ENCODE measurements at places on chromosomes 12 and 14. TPM values are rescaled to one million over a fixed set of nuclear protein-coding genes. Genes with fewer than 3 reads are reported as not detected.

GRCh38 chr12:1842905-1843640 lies 22.7 kb downstream of the LRTM2 start:
- no peak for DNase-seq

DNA sequence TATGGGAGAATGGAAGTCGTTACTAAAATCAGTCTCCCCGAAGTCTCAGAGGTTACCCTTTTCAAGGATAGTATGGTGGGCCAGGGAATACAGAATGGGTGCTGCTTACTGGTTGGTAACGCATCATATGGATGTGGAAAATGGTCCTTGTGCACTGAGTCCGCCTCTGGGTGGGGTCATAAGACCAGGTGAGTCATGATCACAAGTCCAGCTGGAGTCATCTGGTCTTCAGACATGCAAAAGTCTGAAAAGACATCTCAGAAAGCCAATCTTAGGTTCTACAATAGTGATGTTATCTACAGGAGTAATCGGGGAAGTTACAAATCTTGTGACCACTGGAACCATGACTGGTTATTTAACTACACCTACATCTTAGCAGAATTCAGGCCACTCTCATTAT lies 71.9 kb upstream of the TCL1B start:
- no peak for DNase-seq

DNA sequence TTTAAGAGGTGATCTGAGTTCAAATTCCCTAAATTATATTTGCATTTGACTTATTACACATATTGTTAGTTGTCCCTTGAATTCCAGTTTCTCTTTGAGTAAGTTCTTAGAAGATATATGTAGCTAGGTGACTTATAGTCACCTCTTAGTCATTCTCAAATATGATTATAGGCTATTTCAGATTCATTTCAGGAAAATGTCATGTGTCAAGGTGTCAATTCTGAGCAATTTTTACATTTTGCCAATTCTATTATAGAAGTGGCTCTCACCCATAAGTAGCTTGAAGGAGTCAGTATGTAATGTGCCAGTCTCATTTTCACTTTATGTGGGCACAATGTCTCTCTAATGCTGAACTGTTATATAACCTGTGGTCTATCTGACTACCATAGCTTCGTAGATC lies 623.4 kb downstream of the DIO2 start:
- DNase-seq = no peak

GRCh38 chr12:117466677-117467362 lies 105.4 kb upstream of the NOS1 start:
- no peak for DNase-seq

- no peak for DNase-seq
Measured at GRCh38 chr12:59615392-59616165, 19.8 kb downstream of the SLC16A7 start.

DNA sequence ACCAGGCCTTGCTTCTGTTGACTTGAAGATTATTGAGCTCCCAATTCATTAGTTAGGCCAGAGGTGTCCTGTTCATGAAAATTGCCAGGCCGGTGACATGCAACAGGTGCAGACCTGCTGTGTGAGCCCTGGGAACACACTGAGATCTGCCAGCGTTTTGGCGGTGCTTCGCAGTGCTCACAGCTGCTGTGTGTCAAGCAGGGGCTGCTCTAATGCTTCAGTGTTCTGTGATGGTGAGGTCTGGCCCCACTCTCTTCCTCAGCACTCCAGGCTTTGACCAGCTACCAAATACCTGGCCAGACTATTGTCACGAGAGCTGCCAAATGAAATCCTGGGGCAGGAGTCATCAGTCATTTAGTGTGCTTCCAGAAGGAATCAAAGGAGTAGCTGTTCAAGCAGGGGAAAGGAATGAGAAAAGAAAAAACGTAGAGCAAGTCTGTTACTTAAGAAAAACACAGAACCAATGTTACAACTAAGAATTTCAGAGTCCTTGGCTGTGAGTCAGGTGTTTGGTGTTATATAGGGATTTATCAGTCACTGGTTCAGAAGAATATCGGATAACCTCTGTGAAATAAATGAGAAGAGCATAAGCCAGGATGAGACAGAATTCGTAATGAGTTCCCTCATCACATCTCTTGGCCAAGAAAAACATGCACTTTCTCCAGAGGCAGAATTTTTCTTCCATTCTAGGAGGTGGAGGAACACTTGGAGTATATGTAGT lies 150.8 kb downstream of the FBXL14 start:
- DNase-seq = peak; percentile 45

DNA sequence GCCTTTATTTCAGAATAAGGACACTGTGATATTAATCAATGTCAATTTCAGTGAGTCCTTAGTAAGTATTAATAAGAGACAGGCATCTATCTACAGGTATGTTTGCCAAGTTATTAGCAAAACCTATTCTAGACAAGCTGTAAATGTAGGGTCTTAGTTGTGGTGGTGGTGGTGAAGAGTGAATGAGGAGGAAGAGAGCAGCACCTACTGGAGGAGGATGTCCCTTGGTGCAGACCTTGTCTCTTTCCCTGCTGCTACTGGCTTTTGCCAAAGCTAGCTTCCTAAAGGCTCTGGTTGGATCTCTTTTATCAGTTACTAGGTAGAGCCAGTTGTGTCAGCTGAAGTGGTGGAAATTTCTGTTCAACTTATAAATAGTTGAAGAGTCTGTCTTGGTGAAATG lies 304.8 kb upstream of the ATP2B1 start:
- DNase-seq = no peak

GRCh38 chr12:119727600-119728443 lies 59.9 kb downstream of the PRKAB1 start:
- DNase-seq = no peak

GRCh38 chr14:36021591-36022320 lies 154.8 kb downstream of the PTCSC3 start:
- DNase-seq = no peak

DNA sequence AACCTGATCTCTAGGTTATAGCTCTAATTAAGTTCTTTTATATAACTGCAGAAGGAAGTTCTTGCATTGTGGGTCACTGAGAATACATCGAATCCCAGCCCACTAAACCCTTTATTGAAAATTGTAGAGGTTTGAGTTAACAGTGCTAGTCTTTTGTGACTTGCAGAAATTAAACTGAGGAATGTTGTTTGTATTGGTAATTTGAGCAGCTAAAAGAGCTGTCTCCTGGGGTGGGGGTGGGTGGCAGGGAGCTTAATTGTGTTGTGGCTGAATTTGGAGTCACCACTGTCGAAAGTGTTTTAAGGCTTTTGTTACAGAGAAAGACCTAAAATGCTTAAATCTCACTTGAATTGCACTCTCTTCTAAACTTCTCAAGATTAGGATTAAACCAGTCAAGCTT lies 3.2 kb upstream of the COX8C start:
- DNase-seq = no peak

- no peak for DNase-seq
Measured at GRCh38 chr12:7116196-7116595, 7.2 kb upstream of the C1RL start.

GRCh38 chr12:70732287-70732686 lies 95.1 kb upstream of the PTPRB start:
- no peak for DNase-seq

DNA sequence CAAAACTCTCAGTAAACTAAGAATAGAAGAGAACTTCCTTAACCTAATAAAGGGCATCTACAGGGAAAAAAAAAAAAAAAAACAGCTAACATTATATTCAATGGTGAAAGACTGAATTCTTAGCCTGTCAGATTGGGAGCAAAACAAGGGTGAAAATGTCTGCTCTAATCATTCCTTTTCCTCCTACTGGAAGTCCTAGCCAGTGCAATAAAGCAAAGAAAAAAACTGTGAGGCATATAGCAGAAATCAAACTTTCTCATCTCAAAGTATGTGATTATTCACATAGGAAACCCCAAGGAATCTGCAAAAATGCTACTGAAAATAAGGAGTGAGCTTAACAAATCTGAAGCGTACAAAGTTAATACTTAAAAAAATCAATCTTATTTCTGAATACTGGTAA lies 170.7 kb downstream of the NUAK1 start:
- DNase-seq = no peak

- peak; percentile 37 for DNase-seq
Measured at GRCh38 chr12:12171991-12172511, 94.8 kb downstream of the LRP6 start.

DNA sequence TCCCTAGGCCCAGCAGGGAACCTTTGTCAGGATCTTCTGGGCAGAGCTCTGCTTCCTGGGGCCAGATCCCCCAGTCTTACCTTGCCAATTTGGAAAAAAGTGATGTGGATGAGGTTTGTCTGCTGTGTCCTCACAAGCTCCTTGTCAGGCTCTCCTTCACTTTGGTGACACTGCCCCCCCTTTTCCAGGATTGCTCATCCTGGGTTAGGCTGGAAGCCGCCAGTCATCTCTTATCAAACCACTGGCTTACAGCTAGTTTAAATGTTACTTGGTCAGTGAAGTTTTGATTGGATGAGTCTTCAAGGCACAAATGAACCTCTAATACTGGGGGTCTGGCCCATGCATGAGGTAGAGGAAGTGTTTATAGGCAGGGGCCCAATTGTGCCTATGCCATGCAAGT lies 15.3 kb downstream of the NYNRIN start:
- DNase-seq = no peak

- no peak for DNase-seq
Measured at GRCh38 chr12:83361475-83361874, 674.8 kb downstream of the TMTC2 start.

DNA sequence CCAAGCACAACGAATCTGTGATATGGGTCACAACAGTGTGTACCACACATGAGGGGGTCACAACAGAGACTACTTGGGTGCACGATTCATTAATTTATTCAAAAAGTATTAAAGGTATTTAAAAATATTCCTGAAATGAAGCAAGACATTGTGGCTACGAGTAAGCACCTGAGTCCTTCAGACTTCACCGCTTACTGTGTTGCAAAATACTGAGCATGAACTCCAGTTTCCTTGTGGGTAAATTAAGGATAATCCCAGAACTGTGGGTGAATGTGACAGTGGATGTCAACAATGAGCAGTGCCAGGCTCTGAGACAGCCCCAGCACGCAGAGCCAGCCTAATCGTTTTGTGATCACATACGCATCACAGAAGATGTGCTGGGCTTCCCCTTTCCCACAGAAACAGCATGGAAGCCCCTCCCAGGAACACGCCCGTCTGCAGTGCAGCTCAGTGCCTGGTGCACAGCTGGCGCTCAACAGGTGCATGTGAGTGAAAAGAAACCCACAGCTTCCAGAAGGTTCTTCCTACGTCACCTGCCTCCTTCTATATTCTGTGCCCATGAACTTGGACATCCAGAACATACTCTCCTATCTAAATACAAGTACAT lies 29.1 kb downstream of the CDC42BPB start:
- no peak for DNase-seq

DNA sequence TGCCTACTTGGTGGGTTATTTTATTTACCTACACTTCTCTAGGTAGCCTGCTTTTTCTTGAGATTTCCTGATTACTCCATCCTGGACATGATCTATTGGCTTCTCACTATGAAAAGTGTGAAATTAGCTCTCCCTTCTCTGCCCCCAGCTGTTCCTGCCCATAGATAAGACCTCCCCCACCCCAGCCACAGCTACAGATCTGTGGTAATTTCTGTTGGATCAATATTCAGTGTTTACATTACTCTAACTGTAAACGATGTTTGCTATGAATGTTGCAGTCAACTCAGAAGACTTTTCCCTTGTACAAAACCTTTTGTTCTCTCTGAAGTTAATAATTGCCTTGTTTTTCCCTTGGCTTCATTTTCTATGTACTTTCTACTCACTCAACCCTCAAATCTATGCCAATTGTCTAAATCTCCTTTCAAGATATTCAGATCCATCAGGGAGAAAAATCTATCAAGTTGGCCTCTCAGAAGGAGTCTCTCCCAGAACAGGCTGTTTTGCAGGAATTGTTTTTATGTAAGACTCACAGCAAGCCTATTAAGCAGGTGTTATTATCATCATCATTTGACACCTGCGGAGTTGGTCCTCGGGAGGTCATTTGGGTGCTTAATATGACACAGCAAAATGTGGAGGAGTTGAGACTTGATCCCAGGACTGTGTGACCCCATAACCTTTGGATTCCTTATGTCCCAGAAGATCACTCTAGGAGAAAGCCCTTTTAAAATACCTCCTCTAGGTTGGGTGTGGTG lies 227.4 kb downstream of the SUDS3 start:
- no peak for DNase-seq

DNA sequence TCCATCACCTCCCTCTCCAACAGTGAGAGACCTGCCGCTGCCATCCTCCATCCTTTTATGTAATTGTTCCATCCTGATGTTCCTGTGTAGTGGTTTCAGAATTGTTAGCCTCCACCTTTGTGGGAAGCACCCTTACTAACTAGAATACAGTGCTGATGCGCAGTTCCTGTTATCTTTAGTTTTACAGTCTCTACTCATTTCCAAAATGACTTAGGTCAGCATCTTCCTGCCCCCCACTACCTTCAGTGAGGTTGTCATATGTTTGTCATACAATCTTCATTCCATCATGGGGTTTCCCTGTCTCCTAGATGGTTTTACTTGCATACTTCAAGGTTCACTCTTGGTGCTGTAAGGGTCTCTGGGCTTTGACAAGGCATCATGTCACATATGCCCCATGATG lies 69.8 kb downstream of the EML1 start:
- no peak for DNase-seq

- DNase-seq = no peak
Measured at GRCh38 chr12:257521-258321, 4.9 kb downstream of the SLC6A13 start.

DNA sequence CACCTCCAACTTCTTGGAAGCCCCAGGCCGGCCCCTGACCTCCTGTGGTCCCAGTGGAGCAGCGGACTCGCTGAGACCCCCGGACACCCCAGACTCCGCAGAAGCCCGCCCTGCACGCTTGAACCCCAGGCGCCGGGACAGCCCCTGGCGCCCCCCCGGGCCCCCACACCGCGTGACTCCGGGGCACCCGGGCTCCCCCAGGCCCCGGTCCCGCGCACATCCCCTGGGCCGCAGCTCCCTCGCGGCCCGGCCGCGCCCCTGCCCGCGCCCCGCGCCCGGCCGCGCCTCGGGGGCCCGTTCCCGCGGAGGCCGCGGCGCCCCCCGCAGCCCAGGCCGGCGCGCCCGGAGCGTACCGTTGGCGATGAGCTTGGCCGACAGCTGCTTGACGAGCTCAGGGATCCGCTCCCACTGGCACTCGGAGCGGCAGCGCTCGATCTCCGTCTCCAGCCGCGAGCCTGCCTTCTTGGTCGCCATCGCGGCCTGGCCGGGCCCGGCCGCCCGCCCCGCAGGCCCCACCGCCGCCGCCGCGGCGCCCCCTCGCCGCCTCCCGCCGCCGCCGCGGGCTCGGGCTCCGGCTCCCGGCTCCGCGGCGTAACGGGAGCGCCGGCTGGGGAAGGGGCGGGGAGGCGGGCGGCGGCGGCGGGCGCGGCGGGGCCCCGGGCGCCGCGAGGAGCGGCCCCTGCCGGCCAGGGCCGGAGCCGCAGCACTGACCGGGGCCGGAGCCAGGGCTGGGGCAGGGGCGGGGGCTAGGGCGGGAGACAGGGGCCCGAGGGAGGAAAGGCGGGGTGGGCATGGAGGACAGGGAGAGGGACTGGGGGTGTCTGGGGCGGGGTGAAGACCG lies at the start of gene TTC7B:
TSS of gene TTC7B (minus strand) at position 609 of the 841 bp plus-strand sequence. CDS start at position 474, 135 bp downstream.
- DNase-seq = no peak

- peak; percentile 59 for DNase-seq
Measured at GRCh38 chr12:62977418-62977817, 42.5 kb upstream of the PPM1H start.

- DNase-seq = no peak
Measured at GRCh38 chr14:51185754-51186153, 54.3 kb upstream of the TMX1 start.

The TMEM229B gene
- 0.25 TPM for polyA plus RNA-seq

The KRT78 gene
- not detected for polyA plus RNA-seq

The PTPRR gene
- polyA plus RNA-seq = 0.77 TPM

The DAO gene
- not detected for polyA plus RNA-seq

The C12orf50 gene
- not detected for polyA plus RNA-seq

The AQP5 gene
- polyA plus RNA-seq = not detected

The LIN7A gene
- polyA plus RNA-seq = 24.0 TPM

The PRB2 gene
- not detected for polyA plus RNA-seq

The TBC1D30 gene
- polyA plus RNA-seq = 0.22 TPM

Data from BJ (cell line).